ENCODE measurements at places on chromosomes 11 and 22. TPM values are rescaled to one million over a fixed set of nuclear protein-coding genes. Genes with fewer than 3 reads are reported as not detected.

The TMEM109 gene
- total RNA-seq = 14.9 TPM

The TYR gene
- total RNA-seq = not detected

The GPR83 gene
- not detected for total RNA-seq

The OPCML gene
- 0.22 TPM for total RNA-seq

The FAM181B gene
- not detected for total RNA-seq

The CALCA gene
- not detected for total RNA-seq

The CRACR2B gene
- 1.9 TPM for total RNA-seq

The OR56A1 gene
- not detected for total RNA-seq

The WBP2NL gene
- 0.50 TPM for total RNA-seq

The RCOR2 gene
- total RNA-seq = 2.0 TPM

The OR2AG2 gene
- total RNA-seq = 0.55 TPM

The MS4A7 gene
- not detected for total RNA-seq

The CXCR5 gene
- total RNA-seq = not detected

The CALCB gene
- 0.12 TPM for total RNA-seq

The DESI1 gene
- total RNA-seq = 12.2 TPM

The FUT4 gene
- total RNA-seq = 5.5 TPM

The PRODH gene
- not detected for total RNA-seq

The AGBL2 gene
- 0.66 TPM for total RNA-seq

The ELF5 gene
- 0.12 TPM for total RNA-seq

The OR2AG1 gene
- total RNA-seq = not detected

The TMPRSS6 gene
- not detected for total RNA-seq

The CASP4 gene
- total RNA-seq = 139 TPM

The ZNF74 gene
- total RNA-seq = 10.3 TPM

The PGR gene
- 4.1 TPM for total RNA-seq

The TRIM51 gene
- total RNA-seq = not detected

The TIGD3 gene
- total RNA-seq = 0.37 TPM

The XKR3 gene
- total RNA-seq = not detected

The NPAS4 gene
- total RNA-seq = not detected

The KDM4D gene
- total RNA-seq = 1.4 TPM

The OR5A1 gene
- total RNA-seq = not detected

The DMC1 gene
- 6.5 TPM for total RNA-seq

The IFTAP gene
- total RNA-seq = 32.9 TPM

The KRTAP5-8 gene
- not detected for total RNA-seq

The BBOX1 gene
- not detected for total RNA-seq

The AIFM3 gene
- total RNA-seq = 0.33 TPM

The TREH gene
- under 0.01 TPM for total RNA-seq

The SLC15A3 gene
- total RNA-seq = 10.6 TPM

The MUC5AC gene
- total RNA-seq = under 0.01 TPM

The PAX6 gene
- total RNA-seq = not detected

The EFEMP2 gene
- 37.7 TPM for total RNA-seq

The SCGB1D2 gene
- not detected for total RNA-seq

The RIC3 gene
- under 0.01 TPM for total RNA-seq

The CHKB gene
- total RNA-seq = 27.2 TPM

The APOBEC3B gene
- 2.4 TPM for total RNA-seq

The XNDC1N gene
- total RNA-seq = 10.1 TPM

The ACRV1 gene
- not detected for total RNA-seq

The OTOG gene
- not detected for total RNA-seq

The PGA5 gene
- not detected for total RNA-seq

The DSCAML1 gene
- not detected for total RNA-seq

The ZNF215 gene
- 10.4 TPM for total RNA-seq

The BCO2 gene
- total RNA-seq = 15.3 TPM

The PRG2 gene
- total RNA-seq = 0.37 TPM

The MYOD1 gene
- total RNA-seq = 0.12 TPM

The C11orf21 gene
- not detected for total RNA-seq

The TUB gene
- total RNA-seq = 8.9 TPM
